Neural crest cell (in vitro differentiated cells): ENCODE measurements at places on chromosomes 1 and 21.

DNA sequence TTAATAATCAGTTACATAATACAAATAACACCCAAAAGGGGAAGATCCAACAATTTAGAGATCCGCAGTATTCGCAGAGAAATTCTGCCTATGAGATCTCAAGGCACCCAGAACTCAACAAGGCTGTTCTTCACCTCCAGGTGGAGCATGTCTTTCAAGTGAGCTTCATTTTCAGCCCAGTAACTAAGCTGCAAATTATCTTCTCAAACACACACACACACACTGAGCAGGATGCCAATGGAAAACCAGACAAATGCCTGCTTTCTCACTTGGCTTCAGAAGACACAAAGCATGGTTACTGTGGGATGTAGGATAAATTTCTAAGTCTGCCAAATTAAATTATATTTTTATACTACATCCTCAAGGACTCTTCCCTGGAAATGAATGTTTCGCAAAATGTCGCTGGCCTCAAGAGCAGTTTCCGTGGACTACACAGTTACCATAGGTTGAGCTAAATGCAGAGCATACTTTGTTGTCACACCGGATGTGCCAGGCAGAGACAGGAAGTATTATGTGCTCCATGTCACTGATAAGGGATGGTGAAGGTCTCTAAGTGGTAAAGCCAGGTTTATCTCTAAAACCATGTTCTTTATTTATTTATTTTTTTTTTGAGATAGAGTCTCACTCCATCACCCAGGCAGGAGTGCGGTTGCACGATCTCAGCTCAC lies 30.3 kb downstream of the UBR4 start:
- no peak for DNase-seq
- H3K27ac ChIP-seq: no peak overlapping the region
- peaks cover 15% of the 10 kb centered on the region for H3K36me3 ChIP-seq
- no peak overlapping the region for H3K4me3 ChIP-seq
- no peaks in the 10 kb centered on the region for H3K4me1 ChIP-seq

- H3K36me3 ChIP-seq: no peaks in the 10 kb centered on the region
- H3K27ac ChIP-seq: no peak overlapping the region
- no peaks in the 10 kb centered on the region for H3K4me1 ChIP-seq
- no peak overlapping the region for H3K4me3 ChIP-seq
- peaks cover 63% of the 10 kb centered on the region for H3K27me3 ChIP-seq
Measured at GRCh38 chr1:48823168-48823567, 46.5 kb upstream of the BEND5 start.

DNA sequence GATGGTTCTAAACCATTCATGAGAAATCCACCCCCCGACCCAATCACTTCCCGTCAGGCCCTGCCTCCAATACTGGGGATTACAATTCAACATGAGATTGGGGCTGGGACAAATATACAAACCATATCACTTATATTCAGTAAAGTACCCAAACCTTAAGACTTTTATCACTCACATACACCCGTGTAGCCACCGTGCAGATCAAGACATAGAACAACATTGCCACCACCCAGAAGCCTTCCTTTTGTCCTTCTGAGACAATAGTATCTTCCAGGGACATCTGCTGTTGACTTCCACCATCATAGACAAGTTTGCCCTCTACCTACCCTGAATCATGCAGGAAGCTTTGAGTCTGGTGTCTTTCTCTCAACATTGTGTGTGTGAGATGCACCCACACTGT lies 37.5 kb downstream of the CLIC6 start:
- H3K27ac ChIP-seq: no peak overlapping the region
- no peak overlapping the region for H3K4me3 ChIP-seq

GRCh38 chr1:51329443-51330325 lies 678 bp downstream of the TTC39A start:
- H3K27ac ChIP-seq: no peak overlapping the region
- DNase-seq: no peak
- H3K4me3 ChIP-seq: peak overlapping the region; percentile 47
- peaks cover 35% of the 10 kb centered on the region for H3K27me3 ChIP-seq
- peaks cover 13% of the 10 kb centered on the region for H3K4me1 ChIP-seq

DNA sequence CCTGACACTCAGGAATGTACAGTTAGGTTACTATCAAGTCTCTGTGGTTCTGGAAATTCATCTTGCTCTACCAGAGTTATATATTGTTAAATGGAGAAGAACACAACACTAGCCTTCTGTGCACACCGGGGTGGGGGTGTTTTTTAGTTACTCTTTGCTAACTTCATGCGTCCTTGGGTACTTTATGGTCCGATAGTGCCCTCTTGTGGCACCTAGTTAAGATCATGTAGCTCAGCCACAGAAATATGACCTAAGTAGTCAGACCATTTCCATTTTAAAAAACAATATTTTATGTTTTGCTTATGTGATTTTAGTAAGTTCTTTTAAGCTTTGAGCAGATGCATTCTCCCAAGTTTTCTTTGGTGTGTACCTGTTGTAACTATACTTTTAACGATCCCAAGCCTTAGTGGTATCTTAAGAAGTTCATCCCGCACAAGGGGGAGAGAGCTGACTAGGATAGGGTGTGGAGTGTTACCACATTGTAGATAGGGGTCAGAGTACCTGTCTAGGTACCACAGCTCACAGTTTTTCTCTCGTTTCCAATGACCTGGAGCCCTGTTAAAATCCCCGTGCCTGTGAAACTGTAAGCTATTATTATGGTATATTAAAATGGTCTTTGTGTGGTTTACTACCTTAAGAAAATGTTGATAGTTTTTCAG lies 20.6 kb upstream of the SH3D21 start:
- no peaks in the 10 kb centered on the region for H3K4me1 ChIP-seq
- H3K27me3 ChIP-seq: no peaks in the 10 kb centered on the region
- H3K4me3 ChIP-seq: no peak overlapping the region
- H3K36me3 ChIP-seq: peaks cover 14% of the 10 kb centered on the region
- H3K27ac ChIP-seq: no peak overlapping the region

DNA sequence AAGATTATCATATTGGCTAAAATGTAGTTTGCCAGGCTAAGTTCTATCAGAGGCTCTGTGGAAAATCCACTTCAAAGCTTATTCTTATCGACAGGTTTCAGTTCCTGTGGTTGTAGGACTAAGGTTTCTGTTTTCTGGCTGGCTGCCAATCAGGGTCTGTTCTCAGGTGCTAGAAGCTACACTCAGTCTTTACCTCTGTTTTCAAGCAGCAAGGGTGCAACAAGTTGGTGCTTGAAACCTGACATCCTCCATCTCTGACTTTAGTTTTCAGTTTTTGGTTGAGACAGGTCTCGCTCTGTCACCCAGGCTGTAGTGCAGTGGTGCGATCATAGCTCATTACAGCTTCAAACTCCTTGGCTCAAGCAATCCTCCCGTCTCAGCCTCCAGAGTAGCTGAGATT lies 15.3 kb upstream of the TMCO2 start:
- peak overlapping the region; percentile 75 for H3K27ac ChIP-seq
- DNase-seq: no peak
- no peaks in the 10 kb centered on the region for H3K4me1 ChIP-seq

DNA sequence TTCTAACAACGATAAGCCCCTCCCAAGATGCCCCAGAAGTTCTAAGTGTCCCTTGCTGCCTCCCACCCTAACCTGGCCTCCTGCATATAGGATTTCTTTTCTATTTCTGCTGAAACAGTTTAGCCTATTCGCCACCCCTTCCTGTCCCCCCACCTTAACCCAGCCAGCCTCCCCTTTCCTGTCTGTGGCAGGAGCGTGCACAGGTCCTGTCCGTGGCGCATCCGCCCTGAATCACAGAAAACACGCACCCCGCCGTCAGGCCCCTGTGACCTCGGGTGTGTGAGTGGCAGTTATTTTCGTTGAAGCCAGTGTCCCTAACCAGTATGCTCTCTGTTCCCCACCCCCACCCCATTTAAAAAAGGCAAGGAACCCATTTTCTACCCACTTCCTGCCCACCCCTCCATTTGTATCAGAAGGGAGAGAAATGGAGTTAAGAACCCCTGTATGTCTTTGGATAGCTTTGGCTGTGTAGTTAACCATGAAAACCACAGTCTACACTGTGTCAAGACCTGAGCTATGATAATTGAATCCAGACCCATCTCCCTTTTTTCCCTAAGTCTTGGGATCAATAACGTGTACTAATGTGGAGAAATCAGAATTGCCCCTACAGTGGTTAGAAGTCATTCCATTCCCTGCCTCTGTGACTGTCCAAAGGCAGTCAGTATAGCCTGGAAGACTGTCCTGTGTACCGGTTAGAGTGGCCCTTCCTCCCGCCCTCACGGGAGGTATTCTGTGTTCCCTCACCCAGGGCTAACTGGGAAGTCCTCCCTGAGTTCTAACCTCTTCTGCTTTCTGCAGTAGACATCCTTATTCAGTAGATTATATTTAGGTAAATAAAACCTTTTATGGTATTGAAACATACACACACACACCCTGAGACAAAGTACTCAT lies 1.8 kb downstream of the PLEKHO1 start:
- no peaks in the 10 kb centered on the region for H3K27me3 ChIP-seq
- no peak for DNase-seq
- H3K36me3 ChIP-seq: peaks cover 34% of the 10 kb centered on the region
- H3K4me1 ChIP-seq: peaks cover 70% of the 10 kb centered on the region
